ENCODE measurements at places on chromosomes 6 and 20. TPM values are rescaled to one million over a fixed set of nuclear protein-coding genes. Genes with fewer than 3 reads are reported as not detected.

The HLA-DQA2 gene
- not detected for total RNA-seq

The E2F1 gene
- total RNA-seq: 0.36 TPM

The KCNQ2 gene
- total RNA-seq: not detected

The TBX18 gene
- total RNA-seq: 4.1 TPM

The SLC26A8 gene
- not detected for total RNA-seq

The SPTLC3 gene
- 7.3 TPM for total RNA-seq

The IMPG1 gene
- not detected for total RNA-seq

The CCM2L gene
- not detected for total RNA-seq

The BHLHE23 gene
- total RNA-seq: not detected

The FUT9 gene
- total RNA-seq: under 0.01 TPM

The SLC17A2 gene
- not detected for total RNA-seq

The FNDC11 gene
- total RNA-seq: 0.43 TPM

The TRIM40 gene
- not detected for total RNA-seq

The RAMACL gene
- total RNA-seq: 2.6 TPM

The C6orf163 gene
- total RNA-seq: 3.2 TPM

The HTR1B gene
- 0.68 TPM for total RNA-seq

The MED20 gene
- 30.5 TPM for total RNA-seq

The PROKR2 gene
- not detected for total RNA-seq

The DEFB128 gene
- total RNA-seq: not detected

The ZBP1 gene
- total RNA-seq: not detected

The IL20RA gene
- 4.3 TPM for total RNA-seq

The TPBG gene
- total RNA-seq: 134 TPM

The GHRH gene
- total RNA-seq: not detected

The PACRG gene
- 0.21 TPM for total RNA-seq

The RGS17 gene
- 1.4 TPM for total RNA-seq

The EFCAB8 gene
- 0.36 TPM for total RNA-seq

The TREM1 gene
- total RNA-seq: 0.34 TPM

The CNR1 gene
- total RNA-seq: not detected

The LST1 gene
- total RNA-seq: not detected

The TRIM10 gene
- total RNA-seq: not detected

The ALDH8A1 gene
- 0.36 TPM for total RNA-seq

The NKAIN2 gene
- 0.07 TPM for total RNA-seq

The TAGAP gene
- 0.34 TPM for total RNA-seq

The BPIFA1 gene
- total RNA-seq: 24.0 TPM

The WFDC5 gene
- 0.64 TPM for total RNA-seq

The LPA gene
- not detected for total RNA-seq

The GABRR1 gene
- total RNA-seq: not detected

The CYP24A1 gene
- 4.4 TPM for total RNA-seq

The UBE2C gene
- not detected for total RNA-seq

The PRPH2 gene
- 0.28 TPM for total RNA-seq

The PHACTR1 gene
- total RNA-seq: 0.57 TPM

The TCF15 gene
- total RNA-seq: not detected

The LY6G6F gene
- not detected for total RNA-seq

The ZNF165 gene
- 7.5 TPM for total RNA-seq

The EGFL8 gene
- total RNA-seq: 1.3 TPM

The ANKEF1 gene
- 13.7 TPM for total RNA-seq

The MACROD2 gene
- total RNA-seq: 4.3 TPM

The OR2J2 gene
- not detected for total RNA-seq

The CDSN gene
- 10.9 TPM for total RNA-seq

The GATA5 gene
- not detected for total RNA-seq

The ADGB gene
- not detected for total RNA-seq

The MATN4 gene
- total RNA-seq: 0.14 TPM

The RIMS4 gene
- total RNA-seq: not detected

The SMIM26 gene
- 112 TPM for total RNA-seq

The ADGRG6 gene
- total RNA-seq: 13.0 TPM

The STAU1 gene
- 78.7 TPM for total RNA-seq

The CD24 gene
- 877 TPM for total RNA-seq

The PMEPA1 gene
- total RNA-seq: 10.3 TPM

The TGM3 gene
- 16.7 TPM for total RNA-seq
